ENCODE measurements at places on chromosomes 16 and 17. TPM values are rescaled to one million over a fixed set of nuclear protein-coding genes. Genes with fewer than 3 reads are reported as not detected.

- no peak overlapping the region for H3K27ac ChIP-seq
- H3K4me1 ChIP-seq: no peaks in the 10 kb centered on the region
- no peaks in the 10 kb centered on the region for H3K36me3 ChIP-seq
- H3K27me3 ChIP-seq: no peaks in the 10 kb centered on the region
- DNase-seq: no peak
Observed at GRCh38 chr16:12411516-12411915, 392.2 kb downstream of the CPPED1 start.

TEX14 gene
- polyA plus RNA-seq: not detected

DNA sequence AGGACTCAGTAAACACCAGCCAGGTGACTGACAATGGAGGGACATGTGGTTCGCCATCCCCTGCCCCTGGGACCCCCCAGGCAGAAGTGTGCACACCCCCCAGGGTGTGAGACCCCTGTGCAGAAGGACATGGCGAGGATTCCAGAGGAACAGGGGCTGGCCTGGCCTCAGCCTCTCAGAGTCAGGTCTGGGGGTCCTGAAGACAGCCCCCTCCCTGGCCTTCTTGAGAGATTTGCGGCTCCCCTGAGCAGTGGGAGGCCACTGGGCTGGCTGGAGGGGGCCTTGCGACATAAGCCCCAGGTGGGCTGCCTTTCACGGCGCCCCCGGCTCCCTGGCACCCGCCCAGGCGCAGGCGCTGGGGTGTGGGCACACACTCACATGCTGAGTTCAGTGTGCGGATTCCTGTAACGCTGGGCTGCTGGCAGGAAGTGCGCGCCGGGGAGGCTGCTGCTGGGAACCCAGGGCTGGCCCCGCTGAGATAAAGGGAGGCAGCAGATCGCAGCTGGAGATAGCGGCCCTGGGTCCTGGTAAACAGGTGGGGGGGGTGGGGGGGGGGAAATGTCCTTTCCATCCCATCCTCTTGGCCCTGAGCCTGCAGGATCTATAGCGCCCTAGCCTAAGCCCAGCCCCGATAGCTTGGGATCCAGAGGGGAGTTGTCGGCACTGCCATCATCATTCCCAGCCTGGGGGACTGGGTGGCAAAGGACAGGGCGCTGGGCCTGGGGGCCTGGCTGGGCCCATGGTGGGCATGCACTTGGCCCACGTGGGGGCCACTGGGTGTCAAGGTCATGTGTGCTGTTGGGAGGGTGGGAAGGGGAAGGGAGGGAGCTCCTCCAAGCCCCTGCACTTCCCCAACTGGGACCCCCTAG is 27.1 kb downstream of the TMEM235 start:
- no peaks in the 10 kb centered on the region for H3K36me3 ChIP-seq
- peaks cover 89% of the 10 kb centered on the region for H3K4me1 ChIP-seq
- H3K4me3 ChIP-seq: peak overlapping the region; percentile 57
- no peaks in the 10 kb centered on the region for H3K27me3 ChIP-seq
- H3K27ac ChIP-seq: peak overlapping the region; percentile 47

DNA sequence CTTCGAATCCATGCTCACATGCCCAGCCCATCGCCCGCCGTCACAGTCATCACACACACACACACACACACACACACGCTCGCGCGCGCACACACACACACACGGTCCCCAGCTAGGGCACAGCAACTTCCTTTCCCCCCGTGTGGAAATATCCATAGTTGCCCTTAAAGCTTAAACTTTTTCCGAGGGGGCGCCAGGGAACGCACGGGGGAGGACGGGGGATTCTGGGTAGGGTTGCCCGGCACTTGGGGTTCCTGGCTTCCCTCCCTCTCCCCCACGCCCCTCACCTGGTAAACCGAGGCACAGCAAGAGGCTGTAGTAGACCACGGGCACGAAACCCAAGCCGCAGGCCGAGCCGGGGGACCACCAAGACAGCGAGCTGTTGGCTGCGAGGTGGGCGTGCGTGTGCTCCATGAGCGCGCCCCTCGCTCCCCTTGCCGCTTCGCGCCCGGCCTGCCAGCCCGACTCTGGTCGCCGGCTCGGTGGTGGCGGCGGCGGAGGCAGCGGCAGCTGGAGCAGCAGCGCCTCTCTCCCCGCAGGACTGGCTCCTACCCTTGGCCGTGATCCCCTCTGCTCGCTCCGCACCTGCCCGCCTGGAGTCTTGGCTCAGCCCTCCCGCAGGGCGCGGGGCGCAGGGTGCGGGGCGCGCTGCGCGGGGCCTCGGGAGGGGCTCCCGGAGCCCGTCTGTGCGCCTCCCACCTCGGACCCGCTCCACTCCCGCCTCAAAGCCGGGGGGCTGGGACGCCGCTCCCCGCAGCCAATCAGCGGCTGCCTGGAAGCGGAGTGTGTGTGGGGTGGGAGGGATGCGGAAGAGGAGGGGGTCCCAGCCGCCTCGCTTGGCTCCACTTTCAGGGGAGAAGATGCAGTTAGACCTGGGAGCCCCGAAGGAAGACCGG is at the start of gene GPR139:
TSS of gene GPR139 (minus strand) at position 688 of the 896 bp plus-strand sequence. CDS start at position 414, 274 bp downstream.
- no peak for DNase-seq
- no peaks in the 10 kb centered on the region for H3K36me3 ChIP-seq
- H3K27ac ChIP-seq: no peak within 1 kb of the TSS
- no peaks in the 10 kb centered on the region for H3K27me3 ChIP-seq
- H3K4me3 ChIP-seq: no peak within 1 kb of the TSS

ZNF688 gene
- polyA plus RNA-seq: 33.8 TPM

RUNDC3A gene
- 0.28 TPM for polyA plus RNA-seq

DNA sequence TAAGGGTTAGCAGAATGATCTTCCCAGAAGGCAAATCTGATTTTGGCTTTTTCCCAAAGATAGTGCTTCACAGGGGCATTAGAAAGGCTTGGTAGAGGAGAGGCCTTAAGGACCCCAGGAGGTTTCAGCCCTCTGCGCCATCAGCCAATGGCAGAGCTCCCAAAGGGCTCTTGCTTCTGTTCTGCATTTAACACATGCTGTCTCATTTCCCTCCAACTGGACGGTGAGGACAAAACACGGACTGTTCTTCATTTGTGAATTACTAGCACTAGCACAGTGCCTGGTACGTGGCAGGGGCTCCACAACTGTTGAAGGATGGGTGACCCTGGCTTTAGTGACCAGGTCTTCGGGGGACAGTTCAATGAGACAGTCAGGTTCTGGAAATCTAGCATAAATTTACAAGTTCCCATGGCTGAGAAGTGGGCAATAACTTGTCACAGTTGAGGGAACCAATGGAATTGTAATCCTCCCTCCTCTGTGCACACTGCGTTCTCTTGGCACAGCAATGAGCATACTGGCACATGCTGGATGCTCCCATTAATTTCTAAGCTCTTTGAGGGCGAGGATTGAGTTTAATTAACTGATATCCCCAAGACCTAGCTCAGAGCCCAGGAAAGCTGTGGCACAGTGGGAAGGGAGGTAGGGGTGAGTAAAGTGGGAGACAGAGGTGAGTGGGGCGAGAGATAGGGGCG is 45.4 kb downstream of the COG7 start:
- no peaks in the 10 kb centered on the region for H3K27me3 ChIP-seq
- no peak overlapping the region for H3K4me3 ChIP-seq
- DNase-seq: no peak
- no peak overlapping the region for H3K27ac ChIP-seq

GRCh38 chr17:7356072-7356549 is 1.2 kb downstream of the TMEM95 start:
- H3K27ac ChIP-seq: no peak overlapping the region
- H3K36me3 ChIP-seq: no peaks in the 10 kb centered on the region
- no peaks in the 10 kb centered on the region for H3K27me3 ChIP-seq
- peaks cover 27% of the 10 kb centered on the region for H3K4me1 ChIP-seq
- DNase-seq: peak; percentile 80

DNA sequence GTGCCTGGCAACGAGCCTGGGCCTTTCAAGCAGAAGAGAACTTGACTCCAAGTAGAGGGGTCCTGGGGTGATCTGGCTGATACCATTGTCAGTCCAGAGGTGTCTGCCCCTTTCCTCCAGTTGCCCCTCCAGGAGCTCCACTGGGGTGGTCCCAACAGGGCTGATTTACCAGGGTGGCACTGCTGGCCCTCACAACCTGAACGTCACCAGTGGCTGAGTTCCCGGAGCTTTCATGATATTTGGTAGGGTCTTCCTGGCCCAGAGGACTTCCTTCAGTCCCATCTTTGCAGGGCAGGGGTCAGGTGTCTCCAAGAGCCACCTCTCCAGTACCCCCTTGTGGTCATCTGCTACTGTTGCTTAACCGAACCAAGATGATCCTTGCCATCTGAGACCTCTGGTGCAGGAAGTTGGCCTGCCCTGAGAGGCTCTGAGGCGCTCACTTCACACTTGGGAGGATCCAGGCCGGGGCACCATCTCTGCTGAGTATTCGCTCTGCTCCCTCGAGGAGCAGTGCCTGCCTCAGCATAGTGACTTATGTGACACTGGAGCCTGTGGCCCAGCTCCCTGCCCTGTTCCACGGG is 3.5 kb downstream of the LIMD2 start:
- peak; percentile 62 for DNase-seq
- H3K27ac ChIP-seq: peak overlapping the region; percentile 69
- peak overlapping the region; percentile 98 for H3K4me3 ChIP-seq
- H3K36me3 ChIP-seq: peaks cover 32% of the 10 kb centered on the region
- no peaks in the 10 kb centered on the region for H3K27me3 ChIP-seq

GRCh38 chr16:79757163-79757562 is 156.6 kb upstream of the MAF start:
- DNase-seq: no peak
- H3K27me3 ChIP-seq: no peaks in the 10 kb centered on the region
- H3K27ac ChIP-seq: no peak overlapping the region

- no peaks in the 10 kb centered on the region for H3K27me3 ChIP-seq
- H3K36me3 ChIP-seq: no peaks in the 10 kb centered on the region
- H3K4me1 ChIP-seq: peaks cover 38% of the 10 kb centered on the region
- DNase-seq: peak; percentile 20
Observed at GRCh38 chr17:3915995-3916696, at the start of gene P2RX1. Gene P2RX1, minus strand, starts transcription at chr17:3916465. Its CDS starts 240 bp downstream, at chr17:3916225.

SLC4A1 gene
- polyA plus RNA-seq: not detected

- no peak overlapping the region for H3K27ac ChIP-seq
- H3K4me3 ChIP-seq: no peak overlapping the region
- no peaks in the 10 kb centered on the region for H3K4me1 ChIP-seq
- H3K36me3 ChIP-seq: no peaks in the 10 kb centered on the region
- H3K27me3 ChIP-seq: no peaks in the 10 kb centered on the region
Observed at GRCh38 chr17:27977751-27978688, 64.5 kb upstream of the NLK start.

CCL5 gene
- 210 TPM for polyA plus RNA-seq

DNA sequence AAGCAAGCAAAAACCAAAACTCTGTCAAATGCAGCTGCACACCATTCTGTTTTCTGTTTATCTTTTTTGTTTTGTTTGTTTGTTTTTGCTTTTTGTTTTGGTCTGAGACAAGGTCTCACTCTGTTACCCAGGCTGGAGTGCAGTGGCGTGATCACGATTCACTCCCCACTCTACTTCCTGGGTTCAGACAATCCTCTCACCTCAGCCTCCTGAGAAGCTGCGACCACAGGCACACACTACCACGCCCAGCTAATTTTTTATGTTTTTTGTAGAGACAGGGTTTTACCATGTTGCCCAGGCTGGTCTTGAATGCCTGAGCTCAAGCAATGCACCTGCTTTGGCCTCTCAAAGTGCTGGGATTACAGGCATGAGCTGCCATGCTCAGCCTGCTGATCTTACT is 19.3 kb upstream of the SLFN13 start:
- H3K4me1 ChIP-seq: peaks cover 34% of the 10 kb centered on the region
- peak; percentile 46 for DNase-seq
- no peak overlapping the region for H3K27ac ChIP-seq
- H3K36me3 ChIP-seq: no peaks in the 10 kb centered on the region
- no peak overlapping the region for H3K4me3 ChIP-seq

EFCAB5 gene
- polyA plus RNA-seq: 0.39 TPM

DNA sequence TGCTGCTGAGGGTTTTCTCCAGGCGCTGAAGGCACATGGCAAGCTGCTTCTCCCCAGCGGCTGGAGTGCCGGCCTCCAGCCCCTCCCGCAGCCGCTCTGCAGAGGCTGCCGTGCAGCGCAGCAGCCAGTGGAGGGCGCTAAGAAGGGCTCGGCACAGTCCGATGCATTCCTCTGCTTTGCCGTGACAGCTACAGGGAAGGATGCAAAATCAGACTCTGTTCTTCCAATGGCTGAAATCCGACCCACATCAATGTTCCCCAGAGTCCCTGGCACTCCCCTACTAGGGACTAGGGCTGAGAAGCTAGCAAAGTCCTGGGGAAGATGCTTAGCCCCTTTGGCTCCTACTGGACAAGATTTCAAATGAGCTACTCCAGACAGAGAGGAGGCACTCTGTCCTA is 19.0 kb downstream of the MED24 start:
- no peak overlapping the region for H3K27ac ChIP-seq
- no peak overlapping the region for H3K4me3 ChIP-seq
- H3K4me1 ChIP-seq: no peaks in the 10 kb centered on the region
- no peaks in the 10 kb centered on the region for H3K27me3 ChIP-seq
- DNase-seq: no peak

- no peaks in the 10 kb centered on the region for H3K36me3 ChIP-seq
- no peaks in the 10 kb centered on the region for H3K27me3 ChIP-seq
- no peak overlapping the region for H3K27ac ChIP-seq
- DNase-seq: no peak
Observed at GRCh38 chr16:25855818-25856217, 164.1 kb downstream of the HS3ST4 start.

GRCh38 chr16:11142261-11142630 is 113.8 kb downstream of the SOCS1 start:
- no peak overlapping the region for H3K27ac ChIP-seq
- H3K27me3 ChIP-seq: no peaks in the 10 kb centered on the region
- no peaks in the 10 kb centered on the region for H3K36me3 ChIP-seq
- no peak for DNase-seq
- no peak overlapping the region for H3K4me3 ChIP-seq
- H3K4me1 ChIP-seq: peaks cover 24% of the 10 kb centered on the region

GRCh38 chr16:67246081-67246755 is 1.1 kb downstream of the FHOD1 start:
- DNase-seq: no peak
- H3K4me1 ChIP-seq: peaks cover 57% of the 10 kb centered on the region
- H3K27me3 ChIP-seq: no peaks in the 10 kb centered on the region
- H3K4me3 ChIP-seq: peak overlapping the region; percentile 85

DNA sequence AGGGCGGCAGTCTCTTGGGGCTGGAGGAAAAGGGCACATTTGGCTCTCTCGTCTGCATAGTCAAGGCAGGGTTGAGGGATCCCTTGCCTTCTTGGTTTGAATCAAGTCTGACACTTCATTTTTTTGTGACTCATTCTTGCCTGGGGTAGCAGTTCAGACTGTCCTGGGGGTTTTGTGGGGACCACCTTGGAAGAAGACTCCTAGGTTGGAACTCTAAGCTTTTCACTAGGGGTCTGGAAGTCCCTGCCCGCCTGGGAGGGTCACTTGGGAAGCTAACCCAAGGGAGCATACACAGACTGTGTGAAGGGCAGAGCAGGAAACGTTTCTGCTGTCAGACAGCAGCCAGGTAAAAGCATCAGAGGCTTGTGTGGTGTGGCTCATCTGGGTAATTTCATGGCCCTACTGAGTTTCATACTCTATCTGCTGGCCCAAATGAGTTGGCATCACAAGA is 11.3 kb downstream of the YPEL2 start:
- H3K27ac ChIP-seq: no peak overlapping the region
- H3K4me1 ChIP-seq: peaks cover 26% of the 10 kb centered on the region
- H3K36me3 ChIP-seq: peaks cover 6% of the 10 kb centered on the region
- H3K4me3 ChIP-seq: no peak overlapping the region

ITGA2B gene
- polyA plus RNA-seq: not detected

GRCh38 chr17:30337393-30337999 is 3.6 kb upstream of the TMIGD1 start:
- peaks cover 15% of the 10 kb centered on the region for H3K4me1 ChIP-seq
- no peak overlapping the region for H3K4me3 ChIP-seq
- no peak overlapping the region for H3K27ac ChIP-seq
- H3K36me3 ChIP-seq: no peaks in the 10 kb centered on the region
- no peaks in the 10 kb centered on the region for H3K27me3 ChIP-seq

All from CD4-positive, alpha-beta memory T cell (primary cell).